ENCODE measurements at places on chromosomes 12 and 14. TPM values are rescaled to one million over a fixed set of nuclear protein-coding genes. Genes with fewer than 3 reads are reported as not detected.
A peak's percentile ranks its signal among the peaks of the same experiment; 100 is the strongest.

- H3K4me3 ChIP-seq = no peak overlapping the region
- peaks cover 3% of the 10 kb centered on the region for H3K27me3 ChIP-seq
- no peak for DNase-seq
- H3K36me3 ChIP-seq = no peaks in the 10 kb centered on the region
- no peaks in the 10 kb centered on the region for H3K4me1 ChIP-seq
- H3K27ac ChIP-seq = no peak overlapping the region
Measured at GRCh38 chr12:102543494-102544485, 63.4 kb upstream of the IGF1 start.

DNA sequence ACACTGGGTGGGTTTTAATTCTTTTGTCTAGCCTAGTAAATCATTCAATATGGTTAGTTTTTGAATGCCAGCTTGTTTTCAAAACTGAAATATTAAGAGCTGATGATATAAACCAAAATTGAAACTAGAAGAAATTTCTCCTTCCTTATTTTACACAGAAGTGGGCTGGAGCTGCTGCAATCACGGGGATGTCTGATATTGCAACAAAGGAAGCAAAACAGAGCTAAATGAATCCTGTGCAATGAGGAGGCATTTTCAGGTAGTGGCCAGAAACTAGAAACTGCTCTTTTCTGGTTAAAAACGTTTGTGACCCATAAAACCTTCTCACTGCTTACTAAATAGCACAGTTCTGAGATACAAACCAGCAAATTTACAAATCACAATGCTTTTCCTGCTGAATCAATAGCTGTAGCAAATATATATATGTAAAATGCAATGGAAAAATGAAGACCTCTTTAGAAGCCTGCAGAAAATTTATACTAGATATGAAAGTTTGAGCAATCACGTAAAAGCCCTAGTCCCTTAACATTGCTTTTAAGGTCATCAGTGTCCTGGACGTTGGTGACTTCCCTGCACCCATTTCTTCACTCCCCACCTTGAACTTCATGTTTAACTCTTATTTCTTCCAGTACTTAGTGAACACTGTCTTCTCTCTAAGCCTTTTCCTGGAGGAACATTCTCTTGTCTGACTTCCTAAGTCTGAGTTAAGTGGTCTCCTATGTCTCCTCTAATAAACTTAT lies 15.9 kb upstream of the LRRK2 start:
- H3K27me3 ChIP-seq = no peaks in the 10 kb centered on the region
- H3K4me3 ChIP-seq = no peak overlapping the region
- no peaks in the 10 kb centered on the region for H3K36me3 ChIP-seq
- H3K4me1 ChIP-seq = no peaks in the 10 kb centered on the region
- no peak overlapping the region for H3K27ac ChIP-seq
- DNase-seq = no peak

GRCh38 chr14:67998834-67999233 lies 179.3 kb downstream of the RAD51B start:
- H3K36me3 ChIP-seq = no peaks in the 10 kb centered on the region
- H3K27me3 ChIP-seq = no peaks in the 10 kb centered on the region
- no peak overlapping the region for H3K4me3 ChIP-seq
- DNase-seq = no peak

GRCh38 chr12:54459355-54459754 lies 14.0 kb downstream of the GTSF1 start:
- H3K36me3 ChIP-seq = no peaks in the 10 kb centered on the region
- peaks cover 10% of the 10 kb centered on the region for H3K4me1 ChIP-seq
- H3K4me3 ChIP-seq = no peak overlapping the region

CIDEB gene
- 0.42 TPM for total RNA-seq

DNA sequence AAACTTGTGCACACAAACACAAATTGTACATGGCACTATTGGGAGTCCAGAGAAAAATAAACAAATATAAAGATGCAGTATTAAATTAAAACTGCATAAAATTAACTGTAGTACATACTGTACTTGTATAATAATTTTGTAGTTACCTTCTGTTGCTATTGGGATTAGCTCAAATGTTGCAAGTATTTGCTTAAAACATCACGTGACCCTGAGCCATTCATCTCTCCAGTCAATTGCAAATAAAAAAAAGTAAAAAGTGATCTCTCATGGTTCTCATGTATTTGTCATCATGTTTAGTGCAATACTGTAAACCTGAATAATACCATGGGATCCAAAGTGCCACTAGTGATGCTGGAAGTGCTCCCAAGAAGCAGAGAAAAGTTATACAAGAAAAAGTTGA lies 88.1 kb upstream of the NAV3 start:
- H3K4me3 ChIP-seq = no peak overlapping the region
- no peak overlapping the region for H3K27ac ChIP-seq
- DNase-seq = no peak
- no peaks in the 10 kb centered on the region for H3K36me3 ChIP-seq

CCDC196 gene
- total RNA-seq = not detected

SMIM41 gene
- total RNA-seq = 0.24 TPM

GRCh38 chr14:23365732-23366425 lies 907 bp upstream of the EFS start:
- peaks cover 24% of the 10 kb centered on the region for H3K4me1 ChIP-seq
- H3K36me3 ChIP-seq = peaks cover 26% of the 10 kb centered on the region
- no peaks in the 10 kb centered on the region for H3K27me3 ChIP-seq
- DNase-seq = peak; percentile 96
- H3K27ac ChIP-seq = peak overlapping the region; percentile 98

PLA2G1B gene
- total RNA-seq = not detected

- no peaks in the 10 kb centered on the region for H3K27me3 ChIP-seq
- H3K4me3 ChIP-seq = no peak overlapping the region
- DNase-seq = peak; percentile 67
- H3K27ac ChIP-seq = no peak overlapping the region
- H3K36me3 ChIP-seq = no peaks in the 10 kb centered on the region
- no peaks in the 10 kb centered on the region for H3K4me1 ChIP-seq
Measured at GRCh38 chr12:66269757-66270383, 32.4 kb upstream of the HELB start.

- peak; percentile 36 for DNase-seq
- H3K27me3 ChIP-seq = no peaks in the 10 kb centered on the region
- H3K4me3 ChIP-seq = no peak overlapping the region
Measured at GRCh38 chr14:51846631-51847488, 13.6 kb upstream of the GNG2 start.

CAPZA3 gene
- not detected for total RNA-seq

KRT6C gene
- not detected for total RNA-seq

GRCh38 chr12:18811273-18811672 lies 73.4 kb downstream of the CAPZA3 start:
- no peaks in the 10 kb centered on the region for H3K36me3 ChIP-seq
- no peak for DNase-seq
- H3K27ac ChIP-seq = no peak overlapping the region
- no peaks in the 10 kb centered on the region for H3K4me1 ChIP-seq
- no peaks in the 10 kb centered on the region for H3K27me3 ChIP-seq
- H3K4me3 ChIP-seq = no peak overlapping the region

DNA sequence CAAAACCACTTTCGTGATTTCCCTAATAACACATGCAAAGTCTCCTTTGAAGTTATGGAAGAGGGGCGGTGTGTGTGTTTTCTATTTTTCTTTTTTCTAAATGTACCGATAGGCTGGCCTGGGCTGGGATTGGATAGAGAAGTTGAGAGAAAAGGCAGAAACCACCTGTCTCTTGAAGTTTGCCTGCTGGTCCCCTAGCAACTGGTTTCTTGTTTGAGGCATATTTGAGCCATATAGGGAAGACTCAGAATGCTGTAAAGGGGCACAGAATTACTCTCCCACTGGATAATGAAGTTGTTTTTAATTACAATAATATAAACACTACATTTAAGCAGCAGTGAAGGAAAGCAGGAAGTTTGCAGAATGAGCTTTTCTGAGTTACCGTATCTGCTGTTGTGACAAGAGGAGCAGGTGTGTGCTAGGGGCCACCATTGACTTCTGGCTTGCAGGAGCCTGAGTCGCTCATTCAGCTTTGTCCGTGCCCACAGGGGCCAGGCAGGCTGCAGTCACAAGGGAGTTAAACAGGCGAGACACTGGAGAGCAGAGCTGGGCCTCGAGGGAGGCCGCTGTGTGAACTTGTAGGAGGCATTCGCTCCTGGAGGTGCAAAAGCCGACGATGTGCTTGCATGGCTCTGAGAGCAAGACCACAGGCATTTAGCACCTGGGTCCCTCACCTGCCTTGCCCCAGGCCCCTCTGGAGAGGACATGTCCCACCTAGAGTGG lies 173.8 kb upstream of the RGS6 start:
- no peak overlapping the region for H3K4me3 ChIP-seq
- no peaks in the 10 kb centered on the region for H3K36me3 ChIP-seq
- no peaks in the 10 kb centered on the region for H3K27me3 ChIP-seq
- no peak overlapping the region for H3K27ac ChIP-seq
- no peak for DNase-seq

TSHR gene
- total RNA-seq = not detected

DNA sequence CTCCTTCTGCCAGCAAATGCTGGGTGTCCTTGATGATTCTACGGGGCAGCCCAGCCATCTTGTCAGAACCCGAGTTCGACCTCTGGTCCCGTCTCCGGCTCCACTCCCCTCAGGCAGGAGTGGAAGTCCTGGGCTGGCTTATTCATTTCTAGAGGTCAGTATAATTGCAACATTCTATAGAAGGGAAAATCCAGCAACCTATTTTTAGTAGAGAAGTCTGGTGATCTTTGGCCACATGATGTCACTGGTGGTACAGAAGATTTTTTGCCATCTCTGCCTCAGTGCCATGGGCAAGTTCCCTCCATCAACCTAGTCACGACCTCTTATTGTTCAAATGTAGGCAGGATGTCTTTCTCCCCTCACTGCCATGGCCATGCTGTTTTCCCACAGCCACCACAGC lies 22.4 kb downstream of the OR10G2 start:
- DNase-seq = peak; percentile 22
- no peak overlapping the region for H3K4me3 ChIP-seq
- no peaks in the 10 kb centered on the region for H3K27me3 ChIP-seq
- H3K4me1 ChIP-seq = no peaks in the 10 kb centered on the region

DNA sequence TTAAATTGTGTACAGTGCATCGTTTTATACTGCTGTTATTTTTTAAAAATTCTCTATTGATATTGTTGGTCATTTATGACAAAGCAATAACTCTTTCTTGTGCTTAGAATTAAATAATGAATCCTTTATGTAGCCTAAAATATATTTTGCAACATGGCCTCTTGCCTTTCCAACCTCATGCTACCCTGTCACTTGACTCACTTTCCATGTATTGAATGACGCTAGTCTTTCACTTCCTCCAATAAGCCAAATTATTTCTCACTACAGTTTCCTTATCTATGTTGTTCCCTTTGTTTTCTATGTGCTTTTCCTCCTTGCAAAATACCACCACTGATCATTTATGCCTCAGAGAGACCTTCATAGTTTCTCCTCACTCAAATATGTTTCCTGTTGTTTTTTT lies 16.3 kb upstream of the EPYC start:
- no peaks in the 10 kb centered on the region for H3K4me1 ChIP-seq
- no peaks in the 10 kb centered on the region for H3K27me3 ChIP-seq
- no peaks in the 10 kb centered on the region for H3K36me3 ChIP-seq
- no peak for DNase-seq
- H3K27ac ChIP-seq = no peak overlapping the region
- H3K4me3 ChIP-seq = no peak overlapping the region

DNA sequence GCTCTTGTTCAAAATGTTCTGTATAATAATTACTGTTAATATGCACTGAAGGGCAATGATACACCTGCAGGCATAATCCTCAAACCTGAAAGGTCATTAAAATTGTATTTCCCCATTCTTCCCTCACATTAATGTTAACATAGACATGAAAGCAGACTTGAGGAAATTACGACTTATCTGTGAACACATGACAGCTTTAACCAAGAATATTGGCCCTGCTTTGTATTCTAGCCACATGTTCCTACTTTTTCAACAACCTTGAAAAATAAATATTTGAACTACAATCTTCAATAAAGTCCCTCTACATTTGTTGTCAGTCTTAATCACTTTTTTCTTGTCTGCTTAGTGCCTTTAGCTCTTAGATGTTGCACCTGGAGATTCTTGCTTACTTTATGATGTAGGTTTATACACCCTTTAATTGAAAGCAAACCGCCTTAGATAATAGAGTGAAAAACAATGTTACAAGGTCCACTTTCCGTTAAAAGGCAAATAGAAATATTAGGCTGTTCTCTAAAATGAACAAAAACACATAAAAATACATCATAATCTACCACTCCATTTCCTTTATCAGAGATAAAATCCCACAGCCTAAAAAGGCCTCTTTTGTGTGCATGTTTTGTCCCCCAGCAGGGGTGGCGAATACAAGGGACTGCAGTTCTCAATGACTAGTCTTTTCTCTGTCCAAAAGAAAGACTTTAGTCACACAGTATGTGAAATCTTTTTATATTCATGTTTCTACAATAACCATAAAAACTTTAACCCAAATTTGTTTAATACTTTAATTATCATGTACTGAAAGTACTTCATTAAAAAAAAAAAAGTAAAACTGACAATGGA lies 55.9 kb downstream of the ZFC3H1 start:
- DNase-seq = peak; percentile 23
- H3K4me3 ChIP-seq = no peak overlapping the region

DNA sequence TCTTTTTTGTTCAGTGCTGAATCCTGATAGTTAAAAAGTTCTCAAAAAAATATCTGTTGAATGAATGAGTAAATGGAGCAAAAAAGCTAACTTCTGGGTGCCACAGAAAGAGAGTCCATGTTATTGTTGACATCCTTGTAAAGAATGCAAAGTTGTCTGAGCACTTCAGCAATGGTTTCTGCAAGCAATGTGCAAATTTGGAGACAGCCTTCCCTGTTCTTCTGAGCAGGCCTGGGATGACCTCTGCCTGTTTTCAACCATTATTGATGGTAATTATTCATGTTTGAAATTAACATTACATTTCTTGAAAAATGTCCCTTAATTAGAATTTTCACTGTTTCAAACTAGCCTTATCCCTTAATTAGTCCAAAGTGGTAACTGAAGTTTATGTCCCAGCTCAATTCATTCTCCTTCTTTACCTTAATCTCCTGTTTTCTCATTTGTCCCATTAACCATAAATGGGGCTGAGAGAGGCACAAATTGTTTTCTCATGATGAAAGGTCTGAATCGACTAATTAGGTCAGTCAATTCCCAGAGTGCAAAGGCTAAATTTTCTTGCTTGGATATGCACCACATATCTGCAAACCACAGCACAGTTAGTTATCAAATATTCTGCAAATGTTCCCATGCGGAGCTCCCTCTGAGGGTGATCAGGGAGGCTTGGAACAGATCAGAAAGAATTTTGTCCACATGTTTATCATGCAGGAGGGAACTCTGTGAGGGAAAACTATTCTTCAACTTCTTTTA lies 139.4 kb upstream of the KRR1 start:
- no peaks in the 10 kb centered on the region for H3K27me3 ChIP-seq
- H3K36me3 ChIP-seq = no peaks in the 10 kb centered on the region
- no peak overlapping the region for H3K27ac ChIP-seq
- no peak for DNase-seq

All from A673 (cell line).